Activated CD4-positive, CD25-positive, alpha-beta regulatory T cell treated with anti-CD3 and anti-CD28 coated beads, Interleukin-2, amount 50 U/mL, for 16 hours (primary cell): ENCODE measurements at places on chromosomes 6 and 20.

DNA sequence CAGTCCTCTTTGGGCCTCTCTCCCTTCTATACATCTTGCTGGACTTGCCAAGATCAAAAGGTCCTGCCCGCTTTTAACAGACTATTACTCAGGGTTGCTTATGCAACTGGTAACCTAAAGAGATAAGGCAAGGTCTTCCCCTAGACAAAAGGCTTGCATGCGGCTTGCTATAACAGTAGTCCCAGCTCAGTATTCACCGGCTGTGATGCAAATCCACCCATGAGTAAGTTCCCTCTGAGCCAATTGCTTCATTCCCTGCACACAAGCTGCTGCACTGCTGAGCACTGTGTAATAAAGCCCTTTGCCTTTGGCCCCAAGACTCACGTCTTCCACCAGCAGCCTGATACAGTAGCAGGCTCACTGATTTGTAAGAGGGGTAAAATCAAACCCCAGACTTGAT, 363.8 kb downstream of the PRKN start:
- DNase-seq, result no peak

DNA sequence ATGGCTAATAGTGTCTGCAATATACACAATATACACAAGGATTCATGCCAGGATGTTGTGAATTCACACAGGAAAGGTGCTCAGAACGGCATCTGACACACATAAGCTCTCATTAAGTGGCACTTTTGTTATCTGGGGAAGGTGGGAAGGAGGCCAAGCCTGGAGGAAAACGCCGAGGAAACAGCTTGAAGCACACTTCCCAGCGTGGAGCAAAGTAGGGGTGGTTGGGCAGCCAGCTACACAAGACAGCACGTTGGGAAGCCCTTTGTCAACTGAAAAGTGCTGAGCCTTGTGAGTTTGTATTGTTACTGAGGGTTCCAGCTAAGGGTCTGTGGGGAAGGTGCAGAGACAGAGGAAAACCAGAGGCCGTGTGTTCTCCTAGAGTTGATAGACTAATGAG, 181.0 kb downstream of the ZMYND8 start:
- DNase-seq, result no peak

DNA sequence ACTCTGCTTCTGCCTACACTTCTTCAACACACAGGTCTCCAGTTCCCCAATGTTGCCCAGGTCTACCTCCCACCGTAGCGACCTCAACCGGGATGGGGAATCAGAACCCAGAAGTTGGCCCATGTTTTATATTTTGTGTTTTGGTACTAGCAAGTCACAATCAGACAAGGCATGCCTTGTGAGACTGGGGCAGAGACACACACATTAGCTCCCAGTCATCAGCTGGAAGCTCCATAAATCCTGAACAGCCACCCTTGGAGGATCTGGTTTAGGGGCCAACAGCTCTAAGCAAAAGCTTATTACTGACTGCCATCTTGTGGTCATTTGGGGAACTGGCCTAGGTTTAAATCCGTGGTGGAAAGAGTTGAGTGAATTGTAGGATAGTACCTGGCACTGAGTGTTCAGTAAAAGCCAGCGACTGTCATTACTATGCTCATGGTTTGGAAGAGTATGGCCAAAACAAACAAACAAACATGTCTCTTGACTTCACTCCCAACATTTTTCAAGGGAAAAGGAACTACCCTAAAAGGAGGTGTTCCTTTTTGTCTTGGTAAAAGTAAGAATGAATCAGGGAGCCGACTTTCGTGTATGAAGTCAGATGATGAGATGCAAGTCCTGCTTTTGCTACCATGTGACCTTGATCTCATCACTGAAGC, 40.5 kb downstream of the PIM1 start:
- peak; percentile 62 for DNase-seq

DNA sequence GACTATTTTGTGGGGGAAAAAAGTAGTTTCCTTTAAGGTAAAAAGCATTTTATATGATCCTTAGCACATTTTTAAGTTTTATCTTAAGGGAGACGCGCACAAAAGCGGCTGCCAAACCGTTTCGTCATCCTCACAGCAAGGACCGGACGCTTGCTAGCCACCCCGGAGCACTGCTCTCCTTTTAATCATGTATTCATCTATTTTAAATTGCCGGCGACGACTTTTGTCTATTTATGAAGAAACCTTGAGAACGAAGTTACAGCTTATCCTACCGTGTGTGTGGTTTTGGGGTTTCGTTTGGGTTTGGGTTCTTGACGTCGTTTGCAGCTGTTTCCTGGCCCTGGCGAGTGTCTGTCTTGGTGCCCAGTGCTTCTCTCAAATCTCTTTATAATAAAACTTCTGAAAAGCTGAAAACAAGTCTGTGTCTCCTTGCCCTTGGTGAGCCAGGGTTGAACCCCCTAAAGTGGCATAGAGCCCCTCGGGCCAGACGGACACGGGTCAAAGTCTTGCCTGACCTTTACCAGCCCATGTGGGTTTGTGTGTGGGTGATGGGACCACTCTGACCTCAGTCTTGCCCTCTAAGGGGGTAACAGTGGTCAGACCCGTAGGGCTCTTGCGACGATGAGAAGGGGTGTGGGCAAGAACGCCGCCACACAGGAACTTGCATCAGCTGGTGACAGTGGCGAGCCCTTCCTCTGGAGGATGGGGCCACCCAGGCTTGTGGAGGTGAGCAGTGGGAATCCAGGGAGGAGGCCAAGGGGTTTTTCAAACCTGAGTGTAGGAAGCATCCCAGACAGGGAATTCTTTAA, 117.6 kb downstream of the JPH2 start:
- peak; percentile 30 for DNase-seq

DNA sequence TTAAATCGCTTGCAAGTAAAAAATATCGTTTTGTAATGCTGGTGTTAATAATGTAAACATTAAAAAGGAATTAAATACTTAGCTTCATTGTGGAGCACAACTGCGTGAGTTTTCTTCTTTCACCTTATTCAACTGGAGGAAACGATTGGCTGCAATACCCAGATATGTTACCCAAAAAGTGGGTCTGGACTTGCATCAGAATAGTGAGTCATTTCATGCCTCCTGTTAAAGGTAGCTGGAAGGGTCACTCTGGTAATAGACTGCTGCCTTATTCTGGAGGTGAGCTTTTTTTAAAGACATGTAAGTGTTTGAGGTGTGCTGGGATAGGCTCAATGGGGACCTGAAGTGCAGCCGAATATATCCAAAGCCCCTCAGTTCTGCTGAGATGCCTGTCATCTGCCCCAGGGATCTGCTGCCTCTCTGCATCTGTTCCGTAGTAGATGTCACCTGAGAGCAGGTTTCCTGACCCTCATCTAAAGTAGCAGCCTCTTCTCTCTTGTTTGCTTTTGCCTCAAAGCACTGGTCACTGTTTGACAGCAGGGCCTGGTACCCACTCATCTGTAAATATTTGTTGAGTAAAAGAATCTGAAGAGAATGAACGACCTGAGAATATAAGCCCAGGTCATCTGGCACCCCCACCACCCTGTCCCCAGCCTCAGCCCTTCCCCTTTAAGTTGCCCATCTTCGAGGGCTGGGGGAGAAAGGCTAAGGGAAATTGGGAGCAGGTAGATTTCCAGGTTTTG, 5.6 kb upstream of the UQCC2 start:
- no peak for DNase-seq

DNA sequence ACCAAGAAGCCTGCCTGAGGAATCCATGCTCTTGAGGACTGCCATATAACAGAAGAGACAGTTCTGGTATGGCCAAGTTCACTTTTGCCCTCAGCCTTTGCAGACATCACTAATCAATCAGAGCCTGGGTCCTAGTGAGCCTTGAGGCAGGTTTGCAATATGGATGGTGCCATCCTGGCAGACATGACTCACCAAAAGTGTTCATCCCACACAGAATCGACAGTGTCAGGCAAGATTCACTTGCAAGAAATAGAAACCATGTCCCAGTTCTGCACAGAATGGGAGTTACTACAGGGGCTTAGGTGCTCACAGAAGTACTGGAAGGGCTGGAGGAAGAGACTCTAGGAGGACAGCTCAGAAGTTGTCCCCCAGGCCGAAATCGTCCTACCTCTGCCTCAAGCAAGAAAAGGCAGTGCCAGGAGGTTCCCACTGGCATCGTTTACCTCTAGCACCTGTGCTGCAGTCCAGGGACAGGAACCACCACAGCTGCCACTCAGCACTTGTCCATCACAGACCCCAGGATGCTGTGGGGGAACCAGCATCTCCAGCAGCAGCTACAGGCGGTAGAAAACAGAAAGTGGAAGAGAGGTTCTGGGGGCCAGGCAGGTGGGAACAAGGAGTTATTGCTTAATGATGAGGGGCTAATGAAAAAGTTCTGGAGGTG, 42.6 kb upstream of the PHACTR3 start:
- DNase-seq, result no peak

GRCh38 chr6:17885889-17886576, 101.4 kb downstream of the KIF13A start:
- DNase-seq, result no peak

GRCh38 chr6:136117081-136117480, 133.0 kb downstream of the MTFR2 start:
- DNase-seq, result no peak

- DNase-seq, result no peak
These were observed 13.5 kb downstream of the TSHZ2 start for GRCh38 chr20:52985687-52986086.

DNA sequence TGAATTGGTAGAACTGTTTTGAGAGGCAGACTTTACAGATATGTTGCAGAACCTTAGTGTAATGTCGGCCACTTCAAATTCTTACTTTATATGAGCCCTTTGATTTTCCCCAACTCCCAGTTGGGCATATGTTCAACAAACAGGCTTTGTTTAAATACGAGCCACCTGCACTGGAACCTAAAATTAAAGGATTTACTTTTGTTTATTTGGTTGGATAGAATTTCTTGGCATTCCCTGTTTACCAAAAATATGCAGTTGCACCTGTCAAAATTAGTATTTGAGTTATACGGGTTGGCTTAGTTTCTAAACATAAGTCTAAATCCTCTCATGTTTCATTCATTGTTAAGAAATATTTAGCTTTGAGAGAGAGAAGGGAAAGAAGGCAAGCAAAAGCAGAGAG, 2.4 kb upstream of the GLYATL3 start:
- no peak for DNase-seq

- DNase-seq, result no peak
These were observed 48.9 kb upstream of the CCN6 start for GRCh38 chr6:112005013-112005371.

- no peak for DNase-seq
These were observed 191.9 kb upstream of the PREP start for GRCh38 chr6:105594821-105595220.

- no peak for DNase-seq
These were observed 23.0 kb downstream of the RNASET2 start for GRCh38 chr6:166933396-166933795.

GRCh38 chr6:20118892-20119291, 93.4 kb downstream of the MBOAT1 start:
- no peak for DNase-seq

DNA sequence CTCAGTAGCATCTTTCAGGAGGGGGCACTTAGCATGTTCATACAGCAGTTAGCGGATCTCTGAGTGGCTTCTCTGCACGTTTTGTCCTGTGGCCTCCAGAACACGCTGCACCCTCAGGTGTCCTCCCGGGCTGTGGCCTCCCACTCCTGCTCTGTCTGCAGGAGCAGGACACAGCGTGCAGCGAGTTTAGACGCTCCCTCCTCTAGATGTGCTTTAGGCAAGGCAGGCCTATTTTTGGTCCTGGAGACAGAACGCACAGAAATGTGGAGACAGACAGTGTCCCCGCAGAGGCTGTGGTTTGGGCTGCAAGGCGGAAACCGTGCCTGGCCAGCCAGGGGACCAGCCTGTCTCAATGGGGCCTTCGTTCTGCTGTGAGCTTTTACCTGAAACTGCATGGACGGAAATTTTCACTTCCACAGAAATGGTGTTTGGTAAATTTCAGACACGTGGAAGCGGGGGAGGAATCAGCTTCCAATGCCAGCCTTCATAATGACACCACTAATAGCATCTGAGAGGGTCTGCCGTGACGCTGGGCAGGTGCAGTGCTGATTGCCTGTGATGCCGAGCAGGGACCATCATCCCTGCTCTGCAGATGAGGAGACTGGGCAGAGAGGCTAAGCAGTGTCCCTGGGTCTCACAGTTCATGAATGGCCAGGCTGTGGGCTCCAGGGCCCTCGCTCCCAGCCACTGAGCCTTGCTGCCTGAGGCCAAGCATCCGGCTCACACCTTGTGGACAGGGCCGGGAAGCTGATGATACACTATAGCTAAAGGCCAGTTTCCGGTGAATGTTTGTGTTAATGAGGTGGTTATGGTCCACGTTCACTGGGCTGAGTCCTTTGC, 120.9 kb downstream of the SYCP2 start:
- no peak for DNase-seq

GRCh38 chr20:24064092-24064491, 75.5 kb upstream of the GGTLC1 start:
- DNase-seq, result no peak

- DNase-seq, result no peak
These were observed 153.6 kb downstream of the BMP2 start for GRCh38 chr20:6920991-6921613.

DNA sequence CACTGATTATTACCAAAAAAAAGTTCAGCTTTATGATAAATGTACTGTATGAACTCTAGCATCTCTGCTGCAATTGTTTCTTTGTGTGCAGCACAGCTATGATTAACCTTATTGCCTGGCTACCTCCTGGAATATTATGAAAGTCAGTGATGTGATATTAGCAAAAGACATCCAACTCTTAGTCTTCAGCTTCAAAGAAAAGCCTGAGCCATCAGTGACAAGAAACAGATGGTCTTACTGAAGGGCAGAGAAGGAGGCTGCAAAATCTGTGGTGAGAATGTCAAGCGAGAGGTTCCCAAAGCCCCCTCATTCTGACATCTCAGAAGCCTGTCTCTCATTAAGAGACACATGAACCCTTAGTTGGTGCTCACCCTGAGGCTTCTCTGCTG, 89.4 kb upstream of the TNFAIP3 start:
- DNase-seq, result no peak

DNA sequence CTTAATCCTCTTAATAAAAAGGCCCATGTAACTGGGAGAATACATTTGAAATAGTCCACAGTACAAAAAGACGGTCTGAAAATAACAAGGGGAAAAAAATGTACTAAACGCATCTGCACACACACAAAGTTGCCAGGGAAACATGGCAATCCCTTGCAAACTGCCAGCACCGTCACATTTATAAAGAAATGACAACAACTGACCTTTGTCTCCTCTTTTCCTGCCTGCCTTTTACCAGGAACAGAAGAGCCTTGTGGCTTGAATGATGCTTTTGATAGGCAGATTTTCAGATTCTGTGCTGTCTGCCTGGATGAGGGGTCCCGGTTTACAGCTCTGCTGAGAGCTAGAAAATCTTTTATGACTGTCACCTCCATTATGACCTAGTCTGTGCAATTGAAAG, 308.6 kb upstream of the ZFP64 start:
- no peak for DNase-seq
